ENCODE measurements at places on chromosomes 4 and X. TPM values are rescaled to one million over a fixed set of nuclear protein-coding genes. Genes with fewer than 3 reads are reported as not detected.

Gene XAGE1A
- not detected for total RNA-seq

Gene TLR2
- total RNA-seq: 0.42 TPM

Gene KIAA0232
- 20.6 TPM for total RNA-seq

Gene MAGEE2
- total RNA-seq: not detected

Gene ADAM29
- total RNA-seq: not detected

Gene PHKA1
- 0.50 TPM for total RNA-seq

Gene GDI1
- total RNA-seq: 157 TPM

Gene AR
- not detected for total RNA-seq

Gene CSAG1
- total RNA-seq: not detected

Gene SUPT20HL1
- not detected for total RNA-seq

Gene EVC2
- 0.12 TPM for total RNA-seq

Gene MAGEC2
- not detected for total RNA-seq

All from natural killer cell treated with Interleukin-12 subunit alpha and Interleukin-12 subunit beta and Interleukin-15 and Interleukin-18, amount 100 ng/mL, for 72 hours (primary cell).